ENCODE measurements at places on chromosomes 7 and 10.

GRCh38 chr7:100621554-100621953 is 9.2 kb downstream of the MOSPD3 start:
- H3K4me3 ChIP-seq, result no peak overlapping the region
- no peak overlapping the region for H3K27ac ChIP-seq
- no peaks in the 10 kb centered on the region for H3K36me3 ChIP-seq
- no peaks in the 10 kb centered on the region for H3K4me1 ChIP-seq
- H3K27me3 ChIP-seq, result no peaks in the 10 kb centered on the region
- no peak for DNase-seq

DNA sequence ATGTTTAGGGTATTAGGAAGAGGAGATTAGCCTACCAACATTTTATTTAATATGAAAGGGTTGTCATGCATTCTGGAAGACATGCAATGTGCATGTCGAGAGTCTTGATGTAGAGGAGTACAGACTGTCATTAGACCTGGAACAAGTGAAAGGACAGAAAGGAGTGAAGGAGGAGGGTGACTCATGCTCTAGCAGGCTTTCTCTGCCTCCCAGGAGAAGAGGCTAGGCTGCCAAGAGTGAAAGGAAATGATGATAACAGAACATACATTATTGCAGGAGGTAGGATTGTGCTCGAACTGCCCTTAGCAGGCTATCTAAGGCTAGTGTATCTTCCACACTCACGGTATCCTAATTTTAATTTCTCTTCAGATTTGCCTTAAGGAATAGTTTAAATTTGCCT is 228.8 kb downstream of the EXOC4 start:
- no peaks in the 10 kb centered on the region for H3K27me3 ChIP-seq
- DNase-seq, result no peak
- 0 out of 2 replicates have a peak, but pooled peaks cover 1% of the 10 kb centered on the region for H3K36me3 ChIP-seq
- no peak overlapping the region for H3K4me3 ChIP-seq
- H3K27ac ChIP-seq, result no peak overlapping the region

DNA sequence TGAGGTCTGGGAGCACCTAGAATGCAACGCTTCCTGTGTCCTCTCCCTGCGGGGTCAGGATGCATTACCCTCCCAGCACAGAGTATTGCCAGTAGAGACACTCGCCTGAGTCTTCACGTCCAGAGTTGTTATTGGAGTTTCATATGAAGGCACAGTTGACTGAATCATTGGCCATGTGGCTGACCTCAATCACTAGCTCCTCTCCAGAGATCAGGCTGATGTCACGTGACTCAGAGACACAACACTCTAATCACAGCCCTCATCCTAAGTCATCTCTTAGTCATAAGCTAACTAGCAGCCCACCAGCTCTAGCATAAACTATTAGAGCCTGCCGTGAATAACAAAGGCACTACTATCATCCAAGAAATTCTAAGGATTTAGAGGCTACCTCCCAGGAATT is 107.8 kb downstream of the HECW1 start:
- H3K27ac ChIP-seq, result no peak overlapping the region
- H3K4me1 ChIP-seq, result no peaks in the 10 kb centered on the region
- H3K36me3 ChIP-seq, result no peaks in the 10 kb centered on the region

GRCh38 chr10:21292763-21293517 is 232.5 kb downstream of the SKIDA1 start:
- peak overlapping the region; percentile 29 for H3K4me3 ChIP-seq
- DNase-seq, result peak; percentile 85
- peaks cover 48% of the 10 kb centered on the region for H3K4me1 ChIP-seq
